Kidney epithelial cell (primary cell): ENCODE measurements at places on chromosomes 6 and 20. TPM values are rescaled to one million over a fixed set of nuclear protein-coding genes. Genes with fewer than 3 reads are reported as not detected.

SCGN gene
- not detected in 2 replicates for total RNA-seq

FKBP1C gene
- total RNA-seq: 0.07 and 0.17 TPM in 2 replicates

GRCh38 chr6:40409716-40410397, 177.3 kb downstream of the LRFN2 start:
- no peak for DNase-seq

DNA sequence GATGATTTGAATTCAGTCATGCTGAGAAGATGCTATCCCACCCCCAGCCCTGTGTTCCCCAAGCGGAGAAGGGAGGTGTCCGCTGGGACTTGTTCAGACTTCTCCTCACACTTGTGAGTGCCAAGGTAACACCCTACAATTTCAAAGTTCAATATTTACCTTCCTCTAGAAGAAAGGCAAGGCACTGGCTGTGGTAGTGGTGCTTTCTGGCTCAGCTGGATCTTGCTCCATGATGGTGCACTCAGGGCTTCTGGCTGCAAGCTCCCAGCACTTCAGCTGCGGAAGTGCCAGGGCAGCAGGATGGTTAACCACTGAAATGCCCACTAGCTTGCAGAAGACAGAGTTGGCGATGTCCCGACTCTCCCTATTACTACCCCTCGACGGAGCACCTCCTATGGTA, 135.4 kb downstream of the MTFR2 start:
- DNase-seq: no peak

DNA sequence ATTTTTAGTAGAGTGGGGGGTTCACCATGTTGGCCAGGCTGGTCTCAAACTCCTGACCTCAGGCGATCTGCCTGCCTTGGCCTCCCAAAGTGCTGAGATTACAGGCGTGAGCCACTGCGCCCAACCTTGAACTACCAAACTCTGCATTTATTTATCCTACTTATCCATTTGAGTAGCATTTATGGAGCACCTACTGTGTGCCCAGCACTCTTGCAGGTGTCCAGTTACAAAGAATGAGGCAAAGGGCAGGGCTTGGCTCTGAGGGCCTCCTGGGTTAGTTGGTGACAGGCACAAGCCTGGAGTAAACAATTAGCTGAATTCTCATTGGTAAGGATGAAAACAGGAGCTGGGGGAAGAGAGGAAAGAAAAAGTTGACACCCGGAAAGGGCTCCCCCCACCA, 93.4 kb upstream of the FOXP4 start:
- no peak for DNase-seq

- no peak for DNase-seq
Observed at GRCh38 chr6:132359886-132360285, 41.4 kb downstream of the MOXD1 start.

DNA sequence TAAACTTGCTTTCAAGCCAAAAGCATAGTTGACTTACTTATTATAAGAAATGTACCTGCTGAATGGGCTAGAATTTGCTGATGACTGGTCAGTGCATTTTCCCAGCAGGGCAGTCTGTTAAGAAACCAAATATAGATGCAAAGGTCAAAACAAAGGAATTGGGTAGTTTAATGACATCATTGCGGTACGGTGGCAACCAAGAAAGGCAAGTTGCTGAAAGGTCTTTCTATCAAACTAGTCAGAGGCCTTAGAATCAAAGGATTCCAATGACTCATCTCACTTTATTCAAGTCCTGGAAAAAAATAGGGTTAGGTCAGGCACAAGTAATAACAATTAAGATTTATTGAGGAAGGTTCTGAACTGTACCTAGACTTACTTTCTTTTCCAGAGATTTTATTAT, 76.4 kb downstream of the KIZ start:
- DNase-seq: no peak

DNA sequence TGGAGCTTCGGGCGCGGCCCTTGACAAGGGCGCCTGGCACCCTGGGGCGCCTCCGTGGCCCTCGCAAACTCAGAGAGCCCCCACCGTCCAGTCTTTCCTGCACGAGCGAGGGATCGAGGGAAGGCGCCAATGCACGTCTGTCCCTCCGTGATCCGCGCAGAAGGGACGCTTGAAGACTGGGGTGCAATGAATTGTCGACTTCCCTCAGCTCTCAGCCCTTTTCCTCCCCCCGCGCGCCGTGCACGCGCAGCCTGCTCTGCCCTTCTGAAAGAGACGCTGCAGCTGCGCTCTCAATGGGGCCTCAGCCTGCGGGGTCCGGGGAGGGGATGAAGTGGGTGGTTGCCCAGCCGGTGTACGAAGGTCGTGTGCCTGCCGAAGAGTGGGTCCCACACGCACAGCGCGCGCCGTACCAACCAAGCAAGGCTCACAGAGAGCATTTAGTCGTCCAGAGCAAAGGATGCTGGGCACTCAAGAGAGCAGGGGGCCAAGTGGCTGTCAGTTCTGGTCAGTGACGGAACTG, 5.5 kb upstream of the SOX4 start:
- DNase-seq: no peak

DNA sequence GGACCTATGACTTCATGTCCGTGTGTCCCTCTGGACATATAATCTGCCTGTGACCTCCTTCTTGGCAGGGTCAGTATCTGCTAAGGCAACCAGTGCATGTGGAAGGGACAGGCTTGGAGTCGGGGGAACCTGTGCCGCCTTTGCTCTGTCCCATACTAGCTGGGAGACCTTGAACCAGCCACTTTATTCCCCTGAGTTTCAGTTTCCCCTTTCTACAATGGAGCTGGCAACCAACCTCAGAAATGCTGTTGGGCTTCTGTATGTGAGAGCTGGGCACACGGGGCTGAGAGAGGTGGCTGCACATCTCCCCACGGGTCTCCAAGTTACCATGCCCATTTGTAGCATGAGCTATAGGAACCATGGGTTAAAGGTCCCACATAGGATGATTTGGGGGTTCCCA, 53.8 kb downstream of the CD40 start:
- DNase-seq: no peak
